ENCODE measurements at places on chromosomes 4 and X. TPM values are rescaled to one million over a fixed set of nuclear protein-coding genes. Genes with fewer than 3 reads are reported as not detected.

DNA sequence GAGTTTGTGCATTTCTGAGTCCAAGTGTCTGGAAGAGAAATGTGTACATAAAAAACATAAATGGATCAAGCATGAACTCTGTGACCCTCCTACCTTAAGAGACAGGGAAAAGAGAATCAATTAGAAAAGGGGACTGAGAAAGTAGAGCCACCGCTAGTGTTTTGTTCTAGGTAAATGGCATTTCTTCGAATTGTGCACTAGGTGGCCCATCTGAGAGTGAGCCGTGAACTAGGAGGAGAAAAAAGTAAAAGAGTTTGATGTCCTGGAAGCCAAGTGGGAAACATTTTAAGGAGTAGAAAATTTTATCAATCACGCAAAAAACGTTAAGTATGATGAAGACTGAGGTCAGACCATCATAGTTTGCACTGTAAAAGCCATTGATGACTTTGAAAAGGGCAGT lies 55.1 kb downstream of the NAF1 start:
- peak; percentile 3 for DNase-seq

DNA sequence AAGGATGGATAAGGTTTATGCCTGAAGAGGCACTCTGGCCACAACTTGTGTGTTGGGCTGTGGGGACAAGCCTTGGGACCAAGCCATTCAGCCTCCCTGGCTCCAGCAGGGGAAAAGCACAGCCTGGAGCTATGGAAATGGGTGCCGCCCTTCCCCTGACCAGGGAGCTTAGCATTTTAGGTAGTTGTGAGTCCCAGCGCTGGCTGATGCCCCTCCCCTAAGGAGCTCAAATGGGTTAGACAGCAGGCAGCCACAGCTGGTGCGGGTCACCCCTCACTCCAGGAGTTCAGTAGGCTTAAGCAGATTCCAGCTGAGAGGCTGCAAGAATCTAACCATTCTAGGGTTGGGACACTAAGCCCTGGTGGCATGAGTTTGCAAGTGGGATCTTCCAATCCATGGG lies 172.9 kb downstream of the KCNIP4 start:
- no peak for DNase-seq

DNA sequence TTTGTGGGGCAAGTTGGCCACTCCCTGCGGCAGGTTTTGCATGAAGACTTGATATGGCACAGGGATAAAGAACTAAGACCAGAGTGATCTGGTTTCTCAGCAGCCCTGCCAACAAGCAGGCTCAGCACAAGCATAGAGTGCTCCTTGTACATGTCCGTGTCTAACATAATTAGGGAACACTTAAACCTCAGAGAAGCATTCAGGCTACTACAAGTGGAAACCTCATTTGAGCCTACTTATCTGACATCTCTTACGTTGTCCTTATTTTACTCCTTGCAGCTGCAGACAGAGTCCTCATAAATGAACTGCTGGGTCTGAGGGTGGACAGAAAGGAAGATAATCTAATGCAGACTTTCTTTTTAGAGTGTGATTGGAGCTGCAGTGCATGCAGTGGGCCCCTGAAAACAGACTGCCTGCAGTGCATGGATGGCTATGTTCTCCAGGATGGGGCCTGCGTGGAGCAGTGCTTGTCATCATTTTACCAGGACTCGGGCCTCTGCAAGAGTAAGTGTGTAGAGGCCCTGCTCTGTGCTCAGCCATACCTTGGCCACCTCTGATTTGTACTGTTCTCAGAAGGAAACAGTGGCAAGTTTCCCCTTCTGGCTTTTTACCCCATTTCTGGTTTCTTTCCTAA lies 179.1 kb upstream of the ANXA3 start:
- DNase-seq, result no peak

- no peak for DNase-seq
Measured at GRCh38 chrX:53291596-53291995, 10.2 kb upstream of the IQSEC2 start.

DNA sequence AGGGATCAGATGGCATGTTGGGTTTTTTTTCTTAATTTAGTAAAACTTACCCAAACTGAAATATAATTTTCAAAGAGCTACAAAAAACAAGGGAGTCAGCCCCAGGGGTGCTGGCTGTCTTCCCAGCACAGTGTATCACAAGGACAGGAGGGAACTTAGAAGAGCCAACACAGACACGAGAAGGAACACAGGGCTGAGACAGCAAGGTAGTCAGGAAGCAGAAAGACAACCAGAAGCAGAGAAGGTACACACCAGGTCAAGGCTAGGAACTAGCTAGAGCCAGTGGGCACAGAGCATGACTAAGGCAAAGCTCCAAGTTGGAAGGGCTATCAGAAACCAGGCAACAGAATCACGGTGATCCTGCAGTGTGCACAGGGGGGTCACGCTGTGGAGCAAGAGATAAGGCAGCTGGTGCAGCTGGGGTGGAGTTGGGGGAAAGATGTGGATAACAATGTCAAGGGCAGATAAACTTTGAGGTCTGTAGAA lies 168.7 kb downstream of the NR3C2 start:
- DNase-seq, result no peak

GRCh38 chr4:16952896-16953630 lies 54.6 kb upstream of the LDB2 start:
- no peak for DNase-seq

DNA sequence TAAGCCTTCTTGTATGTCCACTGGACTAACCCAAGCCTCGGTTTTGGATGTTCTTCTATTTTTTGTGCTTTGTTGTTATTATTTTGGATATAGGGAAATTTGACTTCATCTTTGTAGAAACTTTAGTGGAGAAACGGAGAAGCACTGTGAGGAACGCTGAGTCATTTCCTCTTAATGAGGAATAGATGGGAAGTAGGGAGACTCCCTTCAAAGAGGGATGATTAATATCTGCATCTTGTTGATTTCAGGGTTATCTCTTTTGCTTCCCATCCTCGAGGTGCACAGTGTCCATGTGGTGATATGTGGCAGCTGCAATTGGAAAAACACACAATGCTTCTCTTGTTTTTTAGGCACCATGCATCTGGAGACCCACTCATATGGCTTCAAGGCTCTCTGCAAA lies 1147.9 kb downstream of the NLGN4X start:
- no peak for DNase-seq

DNA sequence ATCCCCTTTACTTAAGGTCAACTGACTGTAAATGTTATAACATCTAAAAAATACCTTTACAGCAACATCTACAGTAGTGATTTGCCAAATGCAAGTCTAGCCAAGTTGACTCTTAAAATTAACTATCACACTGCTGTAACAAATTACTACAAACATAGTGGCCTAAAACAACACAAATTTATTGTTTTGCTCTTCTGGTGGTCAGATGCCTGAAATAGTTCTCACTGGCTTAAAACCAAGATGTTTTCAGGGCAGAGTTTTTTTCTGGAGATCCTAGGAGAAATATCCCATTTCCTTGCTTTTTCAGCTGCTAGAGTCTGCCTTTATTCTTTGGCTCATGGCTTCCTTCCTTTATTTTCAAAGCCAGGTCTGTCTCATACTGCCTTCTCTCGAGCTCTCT lies 120.5 kb downstream of the ADGRL3 start:
- no peak for DNase-seq

DNA sequence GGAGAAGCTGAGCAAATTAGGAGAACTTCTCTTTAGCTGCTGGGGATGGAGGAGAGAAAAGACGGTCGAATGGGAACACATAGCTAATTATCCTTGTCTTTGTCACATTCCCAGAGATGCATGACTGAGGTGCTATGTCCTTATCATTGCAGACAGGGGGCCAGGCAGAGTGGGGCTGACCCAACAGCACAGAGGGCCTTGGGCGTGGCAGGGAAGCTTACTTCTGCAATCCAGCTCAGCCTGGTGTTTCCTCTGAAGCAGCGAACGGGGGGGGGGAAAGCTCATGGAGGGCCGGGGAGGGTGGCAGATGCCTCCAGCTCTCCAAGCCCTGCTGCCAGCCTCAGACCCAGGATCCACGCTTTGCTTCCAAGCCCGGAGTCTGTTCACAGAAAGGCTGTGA lies 50.8 kb upstream of the HOPX start:
- DNase-seq, result no peak

DNA sequence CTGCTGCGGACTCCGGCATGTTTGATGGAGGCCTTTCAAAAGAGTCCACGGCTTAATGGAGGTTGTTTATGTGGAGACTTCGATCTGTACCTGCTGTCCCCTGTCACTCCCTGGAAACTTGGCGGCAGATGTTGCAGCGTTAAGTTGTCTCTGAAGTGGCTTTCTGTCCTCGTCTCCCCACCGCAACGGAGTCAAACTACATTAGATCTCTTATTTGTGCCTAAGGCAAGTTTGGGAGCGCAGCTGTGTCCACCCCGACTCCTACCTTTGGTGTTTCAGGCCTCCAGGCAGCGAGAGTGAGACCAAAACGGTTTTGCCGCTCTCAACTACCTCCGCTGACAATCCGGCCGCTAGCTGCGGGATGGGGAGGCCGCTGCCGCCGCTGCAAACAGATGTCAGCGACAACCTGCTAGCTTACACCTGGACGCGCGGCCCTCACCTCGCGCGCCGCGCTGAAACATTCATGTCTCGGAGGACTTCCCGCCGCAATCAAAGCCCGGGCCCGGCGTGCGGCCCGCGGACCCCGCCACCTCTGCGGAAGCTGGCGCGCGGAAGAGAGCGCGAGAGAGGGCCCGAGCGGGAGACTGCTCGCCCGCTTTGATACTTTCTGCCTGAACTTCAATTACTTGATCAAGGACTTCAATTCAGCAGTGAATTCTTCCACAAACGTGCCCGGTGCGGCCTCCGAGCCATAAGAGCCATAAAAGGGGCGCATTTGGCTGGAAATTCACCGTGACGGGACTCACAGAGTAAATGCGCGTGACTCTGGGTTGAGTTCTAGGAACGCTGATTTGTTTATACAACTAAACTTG lies 108.4 kb downstream of the ANTXR2 start:
- peak; percentile 47 for DNase-seq

- DNase-seq, result no peak
Measured at GRCh38 chrX:120380699-120381098, 18.8 kb downstream of the ATP1B4 start.

DNA sequence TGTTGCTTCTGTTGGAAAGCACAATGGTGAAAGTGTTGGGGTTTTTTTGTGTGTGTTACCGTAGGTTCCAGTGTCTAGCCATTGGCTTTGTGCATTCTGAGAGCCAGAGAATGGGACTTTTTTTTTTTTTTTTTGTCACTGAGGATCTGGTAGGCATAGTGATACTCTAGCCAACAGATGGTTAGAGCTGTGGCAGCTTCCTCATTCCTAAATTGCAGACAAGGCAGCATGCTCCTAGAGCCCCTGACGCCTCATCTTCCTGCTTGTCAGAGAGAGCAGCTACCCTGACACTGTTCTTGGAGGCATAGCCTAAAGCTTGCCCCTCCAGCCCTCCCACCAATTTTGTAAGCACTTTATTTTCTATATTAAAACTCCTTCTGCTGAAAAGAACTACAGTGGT lies 27.0 kb downstream of the ARHGEF9 start:
- DNase-seq, result no peak

DNA sequence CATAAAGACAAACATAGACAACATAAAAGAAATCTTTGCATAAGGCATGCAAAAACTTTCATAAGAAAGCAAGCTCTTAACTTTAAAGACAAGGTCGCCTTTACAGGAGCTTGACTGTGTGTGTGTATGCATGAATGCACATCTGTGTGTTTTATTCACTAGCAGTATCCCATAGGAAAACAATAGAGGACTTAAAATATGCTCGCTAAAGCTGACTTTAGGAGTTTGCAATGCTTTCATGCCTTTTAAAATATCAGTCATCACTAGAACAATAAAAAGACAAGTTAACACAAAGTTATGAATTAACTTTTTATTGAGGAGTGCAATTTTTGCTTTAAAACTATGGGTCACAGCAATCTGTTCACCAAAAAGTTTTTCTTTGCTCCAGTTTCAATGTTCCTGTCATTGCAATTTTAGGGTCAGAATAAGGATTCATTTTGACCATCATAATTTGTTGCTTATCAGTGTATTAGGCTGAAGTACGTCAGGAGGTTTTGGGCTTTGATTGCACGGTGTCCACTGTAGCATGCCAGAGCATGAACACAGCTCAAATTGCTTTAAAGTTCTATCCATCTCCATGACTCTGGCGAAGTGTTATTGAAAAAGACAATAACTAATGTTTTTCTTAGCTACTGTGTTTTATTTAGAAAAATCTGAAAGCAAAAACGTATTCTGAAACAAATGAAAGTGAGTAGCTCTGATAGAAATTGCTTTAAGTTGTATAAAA lies 36.9 kb downstream of the ANXA10 start:
- DNase-seq, result no peak

Gene F11
- polyA plus RNA-seq, result 5.3 TPM

Gene SUPT20HL2
- not detected for polyA plus RNA-seq

Gene MAGEE2
- 0.70 TPM for polyA plus RNA-seq

Gene FRAS1
- polyA plus RNA-seq, result 87.6 TPM

Gene SCRG1
- polyA plus RNA-seq, result 0.45 TPM

Gene GALNTL6
- 0.78 TPM for polyA plus RNA-seq

Gene UGT2A3
- polyA plus RNA-seq, result 63.1 TPM

Gene FRYL
- 60.6 TPM for polyA plus RNA-seq

Gene ATP1B4
- polyA plus RNA-seq, result 0.05 TPM

Gene KIF4A
- 26.0 TPM for polyA plus RNA-seq

Data from left kidney (tissue), 8 donors.